Mucosa of descending colon (tissue), 3 donors: ENCODE measurements at places on chromosomes 6 and 20.

GRCh38 chr6:113078791-113079190, 731.7 kb downstream of the RFPL4B start:
- no peak for DNase-seq

DNA sequence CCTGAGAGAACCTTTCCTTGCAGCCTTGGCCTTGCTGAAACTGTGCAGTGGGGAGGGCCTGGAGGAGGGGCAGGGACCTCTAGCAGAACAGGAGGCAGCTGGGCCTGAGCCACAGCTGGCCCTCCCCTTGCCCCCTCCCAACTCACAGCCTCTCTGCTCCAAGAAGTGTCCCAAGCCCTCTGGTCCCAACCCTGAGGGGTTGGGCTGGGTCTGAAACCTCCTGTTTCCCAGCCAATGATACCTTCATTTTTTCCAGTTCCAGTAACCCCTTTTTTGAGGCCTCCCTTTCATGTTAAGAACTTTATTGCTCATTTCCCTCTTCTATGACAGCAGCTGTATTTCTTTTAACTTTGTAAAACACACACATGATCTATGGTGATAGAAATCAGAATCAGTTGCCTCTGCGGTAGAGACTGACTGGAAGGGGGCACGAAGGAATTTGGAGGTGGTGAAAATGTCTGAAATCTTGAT, 17.9 kb upstream of the ARMC12 start:
- DNase-seq, result no peak

DNA sequence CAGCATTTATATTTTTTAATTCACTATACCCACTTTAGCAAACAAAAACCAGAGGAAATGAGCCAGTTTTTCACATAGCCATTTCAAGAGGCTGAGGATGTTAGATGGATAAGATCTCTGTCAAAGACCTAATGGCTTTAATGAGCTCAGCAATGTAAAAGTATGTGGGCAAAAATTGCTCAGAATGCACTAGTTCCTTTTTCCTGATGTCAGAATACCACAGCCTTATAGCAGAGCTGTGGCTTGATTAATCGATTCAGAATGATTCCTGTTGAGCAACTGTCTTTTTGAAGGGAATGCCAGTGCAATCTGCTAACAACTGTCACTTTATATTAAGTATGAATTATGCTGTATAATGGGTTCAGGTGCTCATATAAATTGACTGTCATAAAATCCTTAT, 100.6 kb upstream of the HIVEP1 start:
- no peak for DNase-seq

DNA sequence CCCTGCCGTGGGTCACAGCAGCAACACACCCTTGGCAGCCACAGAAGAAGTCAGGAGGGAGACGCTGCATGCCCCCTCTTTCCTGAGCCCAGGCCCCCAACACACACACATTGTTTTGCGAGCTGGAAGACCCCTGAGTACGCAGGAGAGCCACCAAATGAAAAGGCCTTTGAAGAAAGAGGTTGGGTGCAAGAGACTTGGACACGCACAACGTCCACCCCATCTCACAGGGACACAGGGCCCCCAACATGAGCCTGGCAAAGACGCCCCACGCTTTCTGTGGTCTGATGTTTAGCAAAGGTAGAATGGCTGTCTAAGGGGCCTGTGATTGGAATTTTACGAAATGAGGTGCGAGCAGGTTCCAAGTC, 185.0 kb downstream of the TTLL2 start:
- no peak for DNase-seq

DNA sequence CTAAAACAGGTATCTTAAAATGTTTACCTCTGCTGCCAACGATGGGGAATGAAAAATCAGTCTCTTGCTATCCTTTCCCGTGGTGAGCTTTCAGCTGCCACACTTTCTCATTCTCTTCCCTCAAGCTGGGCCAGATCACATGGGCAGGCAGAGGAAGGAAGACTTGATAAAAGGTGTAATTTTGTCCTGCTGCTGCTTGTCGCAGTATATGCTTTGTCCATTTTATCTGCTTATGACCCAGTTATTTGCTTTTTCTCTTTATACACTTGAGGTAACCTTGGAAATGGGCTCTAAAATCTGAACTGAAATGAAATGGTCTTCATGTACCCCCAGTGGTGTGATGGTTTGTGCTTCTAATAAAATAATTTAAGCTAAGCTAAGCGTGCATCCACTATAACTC, 695.9 kb upstream of the FLRT3 start:
- DNase-seq, result no peak

DNA sequence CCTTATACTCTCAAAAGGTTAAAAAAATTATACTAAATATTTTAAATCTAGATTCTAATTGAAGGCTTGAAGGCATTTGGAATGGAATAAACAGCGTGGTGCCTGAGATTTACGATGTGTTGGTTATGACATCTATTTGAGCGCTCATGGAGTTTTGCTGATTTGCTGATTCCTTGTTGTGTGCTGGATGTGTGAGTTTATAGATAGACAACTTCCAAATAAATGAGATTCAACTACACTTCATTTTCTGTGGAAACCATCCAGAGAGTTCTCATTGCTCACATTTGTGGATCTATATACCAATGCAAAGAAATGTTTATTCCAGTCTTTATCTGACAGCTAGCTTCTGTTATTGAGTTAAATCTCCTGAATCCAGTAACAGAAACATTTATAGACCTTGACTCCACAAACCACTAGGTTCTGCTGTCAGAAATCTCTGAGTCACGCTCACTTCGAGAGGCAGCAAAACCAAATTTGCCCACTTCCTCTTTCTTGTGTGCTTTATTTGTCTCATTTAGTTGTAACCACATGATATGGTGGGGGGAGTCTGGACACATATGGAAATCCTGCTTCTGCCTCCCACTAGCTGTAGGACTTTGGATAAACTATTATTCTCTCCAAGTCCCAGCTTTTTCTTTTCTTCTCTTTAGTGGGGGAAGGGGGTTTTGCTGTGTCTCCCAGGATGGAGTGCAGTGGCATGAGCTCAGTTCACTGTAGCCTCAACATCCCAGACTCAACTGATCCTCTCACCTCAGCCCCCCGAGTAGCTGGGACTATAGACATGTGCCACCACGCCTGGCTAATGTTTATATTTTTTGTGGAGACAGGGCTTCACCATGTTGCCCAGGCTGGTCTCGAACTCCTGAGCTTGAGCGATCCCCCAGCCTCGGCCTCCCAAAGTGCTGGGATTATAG, 54.5 kb downstream of the IPCEF1 start:
- DNase-seq, result no peak

DNA sequence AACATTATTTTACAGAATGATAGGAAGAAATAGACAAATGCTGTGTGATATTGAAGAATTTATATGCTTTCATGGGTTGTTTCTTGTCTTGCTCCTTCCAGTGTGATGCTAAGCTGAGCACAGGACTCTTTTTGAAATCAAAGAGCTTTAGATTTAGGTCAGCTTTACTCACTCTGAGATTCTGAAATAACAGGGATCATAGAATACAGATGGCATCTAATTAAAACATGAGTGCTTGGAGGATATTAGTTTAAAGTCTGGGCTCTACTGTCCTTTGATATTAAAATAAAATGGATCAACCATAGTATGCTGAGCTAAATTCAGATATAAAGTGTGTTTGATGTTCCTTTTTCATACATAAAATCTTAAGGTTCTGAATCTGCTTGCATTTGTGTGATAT, 29.6 kb downstream of the MLIP start:
- no peak for DNase-seq

- no peak for DNase-seq
Observed at GRCh38 chr6:50847890-50848594, 29.4 kb downstream of the TFAP2B start.

DNA sequence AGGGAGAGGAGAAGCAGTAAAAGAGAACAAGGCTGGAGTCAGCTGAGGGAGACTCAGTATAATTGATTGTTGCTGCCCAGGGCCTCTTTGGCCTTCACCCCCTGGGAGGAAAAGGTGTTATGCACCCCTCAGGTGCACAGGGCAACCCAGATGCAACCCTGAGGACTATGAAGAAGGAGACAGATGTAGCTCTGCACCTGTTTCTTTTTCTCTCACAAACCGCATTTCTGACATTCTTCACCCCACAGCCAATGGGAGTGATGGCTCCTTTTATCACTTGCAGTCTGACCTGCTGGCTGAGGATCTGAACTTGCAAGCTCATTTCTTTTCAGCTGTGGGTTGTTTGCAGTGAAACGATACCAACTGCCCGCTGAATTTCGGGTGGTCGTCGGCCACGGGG, 64.1 kb upstream of the F13A1 start:
- DNase-seq, result no peak

DNA sequence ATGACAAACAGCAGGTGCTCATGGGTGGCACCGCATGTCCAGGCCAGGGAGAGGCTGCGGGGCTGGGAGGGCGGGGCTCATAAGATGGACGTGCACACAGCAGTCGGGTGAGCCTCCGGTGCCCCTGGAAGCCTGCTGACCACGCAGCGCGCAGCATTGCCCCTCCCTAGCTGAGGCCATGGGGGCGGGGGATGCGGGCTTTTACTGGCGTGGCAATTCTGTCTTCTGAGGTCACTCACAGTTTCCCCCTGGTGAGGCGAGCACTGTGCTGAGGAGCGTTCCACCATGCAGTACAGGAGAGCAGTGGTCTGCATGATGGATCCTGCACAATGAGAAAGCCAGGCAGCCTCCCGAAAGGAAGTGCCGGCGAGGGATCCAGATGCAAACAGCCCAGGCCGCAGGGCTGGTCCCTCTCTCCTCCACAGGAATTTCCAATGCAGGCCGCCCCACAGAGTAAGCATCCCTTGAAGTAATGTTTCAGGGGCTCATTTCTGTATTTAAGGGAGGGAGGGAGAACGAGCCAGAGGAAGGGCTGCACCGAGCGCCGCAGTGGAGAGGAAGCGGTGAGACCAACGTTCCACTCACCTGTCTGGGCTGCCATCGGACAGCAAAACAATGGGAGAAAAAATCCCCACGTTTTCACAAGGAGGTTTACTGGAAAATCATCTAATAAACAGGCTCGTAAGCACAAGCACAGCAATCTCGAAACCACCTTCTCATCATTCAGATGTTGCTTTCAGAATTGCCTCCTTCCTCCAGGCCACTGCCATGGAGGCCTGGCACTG, 56.0 kb downstream of the IRF4 start:
- no peak for DNase-seq

- no peak for DNase-seq
Observed at GRCh38 chr6:112833581-112834131, 486.5 kb downstream of the RFPL4B start.

DNA sequence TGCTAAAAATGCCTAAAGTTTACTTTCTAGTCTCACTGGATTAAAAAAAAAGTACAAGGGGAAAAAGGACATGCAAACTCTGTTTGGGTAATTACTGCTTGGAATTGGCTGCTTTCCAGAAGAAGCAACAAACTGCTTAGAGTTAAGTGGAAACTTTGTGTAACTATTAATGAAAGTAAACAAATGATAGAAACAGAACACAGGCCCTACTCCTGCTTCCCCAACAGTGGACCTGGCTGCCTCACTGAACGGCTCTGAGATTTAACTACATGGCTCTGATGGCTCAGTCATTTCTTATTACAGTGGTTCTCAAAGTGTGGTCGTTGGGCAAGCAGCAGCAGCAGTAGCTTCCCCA, 108.5 kb downstream of the MAN1A1 start:
- no peak for DNase-seq

- no peak for DNase-seq
Observed at GRCh38 chr6:1764397-1764987, 154.8 kb downstream of the FOXC1 start.

GRCh38 chr6:122068291-122068769, 331.1 kb upstream of the HSF2 start:
- DNase-seq, result no peak

DNA sequence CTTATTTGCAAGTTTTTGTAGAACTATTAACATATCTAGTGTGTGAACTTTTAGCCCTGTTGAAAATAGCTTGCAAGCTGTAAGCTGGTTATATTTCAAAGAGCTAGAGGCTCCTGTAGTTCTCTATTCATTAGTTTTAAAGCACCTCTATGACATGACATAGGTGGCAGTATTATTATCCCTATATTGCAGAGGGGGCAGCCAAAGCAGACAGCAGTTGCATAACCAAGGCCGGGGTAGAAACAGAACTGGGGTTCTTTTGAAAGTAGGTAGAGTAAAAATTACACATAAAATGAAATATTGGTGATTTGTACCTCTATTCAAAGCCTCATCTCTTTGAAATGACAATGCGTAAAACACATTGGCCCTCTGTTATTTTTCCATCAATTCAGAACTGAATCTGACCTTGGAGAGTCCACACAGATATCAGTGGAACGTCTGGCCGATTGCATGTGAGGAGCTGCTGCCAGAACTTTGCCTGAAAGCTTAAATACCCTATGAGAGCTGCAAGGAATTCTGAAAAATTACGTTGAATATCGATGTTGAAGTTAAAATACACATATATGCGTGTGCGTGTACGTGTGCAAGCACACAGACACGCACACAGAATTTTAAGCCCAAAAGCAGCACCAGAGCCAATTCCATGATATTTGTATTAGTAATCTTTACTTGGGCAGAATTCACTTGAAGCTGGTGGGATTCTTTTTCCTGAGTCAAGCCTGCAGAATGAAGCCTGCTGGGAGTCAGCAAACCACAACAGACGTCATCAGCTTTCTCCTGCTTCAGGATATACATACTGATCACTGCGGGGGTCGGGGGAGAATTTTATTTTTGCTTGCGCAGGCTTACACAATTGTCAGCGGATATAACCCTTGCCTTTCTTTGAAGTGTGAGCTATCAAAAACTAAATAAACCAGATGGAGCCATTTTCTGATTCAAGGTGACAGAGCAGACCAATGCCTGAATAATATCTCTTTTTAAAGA, 163.2 kb downstream of the PDE7B start:
- DNase-seq, result no peak

GRCh38 chr20:54019585-54019984, 50.8 kb downstream of the BCAS1 start:
- DNase-seq, result no peak

DNA sequence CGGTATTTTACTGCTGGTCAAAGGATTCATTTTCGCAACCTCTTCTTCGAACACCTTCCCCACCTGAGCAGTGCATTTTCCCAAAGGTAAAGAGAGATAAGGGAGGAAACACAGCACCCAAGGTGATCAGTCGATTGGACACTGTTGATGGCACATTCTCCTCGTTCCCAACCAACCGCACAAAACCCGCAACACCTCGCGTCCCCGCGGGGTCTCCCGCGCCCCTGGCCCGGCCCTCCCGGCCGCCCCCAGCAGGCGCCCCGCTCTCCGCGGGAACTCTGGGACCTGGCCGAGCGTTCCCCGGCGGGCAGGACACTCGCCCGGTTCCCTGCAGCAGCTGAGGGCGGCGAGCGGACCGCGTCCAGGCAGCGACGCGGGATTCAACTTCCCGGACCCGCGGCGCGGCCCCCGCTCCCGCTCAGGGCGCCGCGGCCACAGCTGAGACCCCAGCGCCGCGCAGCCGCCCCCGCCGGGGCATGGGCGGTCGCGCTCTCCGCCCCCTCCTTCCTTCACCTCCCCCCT, 506 bp downstream of the RGS17 start:
- no peak for DNase-seq

- DNase-seq, result no peak
Observed at GRCh38 chr6:131354356-131354755, 218.7 kb upstream of the ARG1 start.
